ENCODE measurements at places on chromosomes 7 and 10. TPM values are rescaled to one million over a fixed set of nuclear protein-coding genes. Genes with fewer than 3 reads are reported as not detected.

GRCh38 chr7:135775230-135775629, 26.6 kb upstream of the FAM180A start:
- DNase-seq, result no peak

- no peak for DNase-seq
Observed at GRCh38 chr10:58712141-58712540, 199.5 kb downstream of the BICC1 start.

- DNase-seq, result no peak
Observed at GRCh38 chr7:156969972-156970420, 20.5 kb downstream of the NOM1 start.

DNA sequence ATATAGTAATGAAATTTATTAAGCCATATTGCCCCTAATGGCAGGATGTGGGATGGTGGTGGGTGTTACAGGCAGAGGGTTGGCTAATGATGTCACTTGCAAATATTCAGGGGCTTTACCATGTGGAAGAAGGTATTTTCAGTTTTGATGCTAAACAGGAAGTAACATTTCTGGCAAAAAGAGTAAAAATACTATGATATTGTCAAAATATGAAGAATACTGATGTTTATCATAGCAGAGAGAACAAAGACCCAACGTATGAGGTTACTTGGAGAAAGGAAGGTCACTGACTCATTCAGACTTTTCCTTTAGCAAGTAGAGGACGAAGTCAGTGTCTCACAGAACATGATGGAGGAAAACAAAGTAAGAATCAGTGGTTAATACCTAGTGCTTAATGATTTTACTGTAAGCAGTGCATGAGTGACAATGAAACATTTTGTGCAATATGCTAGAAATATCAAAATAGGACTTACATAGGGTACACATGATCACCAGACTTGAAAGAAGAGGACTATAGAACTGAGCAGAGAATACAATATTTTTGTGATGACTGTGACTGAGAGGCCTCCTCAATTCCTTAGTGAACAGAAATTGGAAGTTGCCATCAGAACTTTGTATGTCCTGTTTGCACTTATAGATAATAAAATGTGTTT, 89.7 kb upstream of the STEAP4 start:
- no peak for DNase-seq

DNA sequence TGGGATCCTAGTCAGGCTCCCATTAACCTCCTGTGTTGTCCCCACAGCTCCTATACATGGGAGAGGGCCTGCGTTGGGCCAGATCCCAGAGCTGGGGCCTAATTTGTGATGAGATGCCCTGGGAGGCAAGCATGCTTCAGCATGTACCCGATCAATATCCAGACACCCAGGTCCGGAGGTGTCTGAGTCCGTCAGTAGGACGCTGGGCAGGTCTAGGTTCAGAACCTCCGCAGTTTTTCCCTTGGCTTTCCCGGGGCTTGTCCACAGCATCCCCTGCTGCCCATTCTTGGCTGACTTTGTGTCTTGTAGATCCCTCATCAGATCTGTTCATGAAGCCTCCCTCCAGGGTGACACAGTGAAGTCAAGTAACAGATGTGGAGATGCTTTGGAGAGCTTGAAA, 32.7 kb upstream of the RBAK start:
- DNase-seq, result no peak

DNA sequence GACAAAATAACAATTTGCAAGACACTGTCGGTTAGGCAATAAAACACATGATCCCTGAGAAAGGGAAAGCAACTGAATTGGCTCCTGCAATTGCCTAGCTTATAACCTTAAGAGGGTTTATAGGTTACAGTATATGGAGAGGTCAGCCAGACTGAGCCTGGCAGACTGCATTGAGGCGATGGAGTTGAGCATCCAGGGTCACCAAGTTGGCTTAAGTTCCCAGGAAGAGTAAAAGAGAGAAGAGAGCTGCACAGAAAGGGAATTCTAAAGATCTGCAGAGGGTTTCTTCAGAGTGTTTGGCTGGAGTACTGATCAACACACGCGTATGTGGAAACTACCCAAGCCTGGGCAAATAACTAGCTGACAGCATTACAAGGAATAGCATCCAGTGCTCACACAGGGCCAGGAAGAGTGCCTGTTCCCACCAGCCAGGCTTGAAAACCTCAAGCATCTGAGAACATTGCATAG, 11.2 kb downstream of the ANKMY2 start:
- no peak for DNase-seq

DNA sequence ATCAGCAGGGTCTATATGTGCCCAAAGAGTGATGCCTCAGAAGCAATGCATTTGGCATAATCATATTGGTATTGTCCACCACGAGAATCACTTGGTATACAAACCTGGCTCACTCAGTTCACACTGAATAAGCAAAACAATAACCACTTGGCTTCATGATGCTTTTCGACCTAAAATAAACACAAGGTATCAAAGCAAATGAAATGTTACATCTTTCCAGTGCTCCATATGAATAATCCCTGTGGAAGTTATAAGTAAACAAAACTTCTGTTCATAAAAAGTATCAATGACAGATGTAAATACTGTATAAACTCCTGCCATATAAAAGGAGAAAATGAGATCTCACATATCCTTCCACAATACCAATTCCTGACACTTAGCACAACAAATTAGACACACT, 29.8 kb upstream of the EBLN1 start:
- DNase-seq, result no peak

GRCh38 chr10:35795131-35795824, 153.2 kb upstream of the FZD8 start:
- no peak for DNase-seq

DNA sequence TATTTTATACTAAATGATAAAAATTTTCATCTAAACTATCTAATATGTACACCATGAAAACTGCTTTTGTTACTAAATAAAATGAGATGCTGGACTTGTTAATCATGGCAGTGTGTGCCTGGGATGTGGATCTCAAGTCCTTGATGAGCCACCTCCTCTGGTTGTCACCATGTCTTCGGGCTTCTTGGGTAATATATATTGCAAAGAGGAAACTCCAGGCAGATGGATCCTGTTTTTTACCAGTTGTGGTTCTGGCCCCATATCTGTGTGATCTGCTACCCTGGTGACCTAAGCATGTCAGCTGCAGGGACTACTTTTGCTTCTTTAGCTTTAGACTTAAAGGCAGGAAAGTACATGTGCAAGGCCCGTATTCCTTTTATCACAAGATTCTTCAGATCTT, 46.2 kb downstream of the TMEM60 start:
- no peak for DNase-seq

DNA sequence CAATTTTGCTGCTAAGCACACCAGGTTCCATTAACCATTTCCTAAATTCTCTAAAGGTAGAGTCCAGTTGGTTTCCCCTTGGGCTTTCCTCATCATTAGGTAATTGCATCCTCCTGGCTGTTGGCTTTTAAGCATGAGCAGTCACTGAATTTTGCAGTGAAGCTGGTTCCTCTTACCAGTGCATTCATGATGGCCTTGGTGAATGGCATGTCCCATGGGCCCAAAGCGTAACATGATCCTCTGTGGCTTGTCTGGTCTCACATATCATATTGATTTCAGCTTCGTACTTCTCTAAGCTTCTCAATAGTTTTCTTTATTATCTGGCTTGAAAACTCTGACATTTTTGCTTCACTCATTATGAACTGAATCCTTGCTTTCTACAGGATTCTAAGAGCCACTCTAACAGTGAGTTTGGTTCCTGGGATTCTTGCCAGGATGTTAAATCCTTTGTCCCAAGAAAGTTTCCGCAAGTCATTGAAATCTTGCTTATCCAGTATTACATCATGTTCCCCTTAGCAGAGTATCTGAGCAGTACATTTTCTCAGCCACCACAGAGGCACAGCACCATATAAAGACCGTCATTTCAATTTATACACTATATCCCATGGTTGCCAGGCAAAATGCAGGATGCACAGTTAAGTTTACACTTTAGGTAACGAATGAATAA, 134.2 kb downstream of the PTN start:
- DNase-seq, result no peak

DNA sequence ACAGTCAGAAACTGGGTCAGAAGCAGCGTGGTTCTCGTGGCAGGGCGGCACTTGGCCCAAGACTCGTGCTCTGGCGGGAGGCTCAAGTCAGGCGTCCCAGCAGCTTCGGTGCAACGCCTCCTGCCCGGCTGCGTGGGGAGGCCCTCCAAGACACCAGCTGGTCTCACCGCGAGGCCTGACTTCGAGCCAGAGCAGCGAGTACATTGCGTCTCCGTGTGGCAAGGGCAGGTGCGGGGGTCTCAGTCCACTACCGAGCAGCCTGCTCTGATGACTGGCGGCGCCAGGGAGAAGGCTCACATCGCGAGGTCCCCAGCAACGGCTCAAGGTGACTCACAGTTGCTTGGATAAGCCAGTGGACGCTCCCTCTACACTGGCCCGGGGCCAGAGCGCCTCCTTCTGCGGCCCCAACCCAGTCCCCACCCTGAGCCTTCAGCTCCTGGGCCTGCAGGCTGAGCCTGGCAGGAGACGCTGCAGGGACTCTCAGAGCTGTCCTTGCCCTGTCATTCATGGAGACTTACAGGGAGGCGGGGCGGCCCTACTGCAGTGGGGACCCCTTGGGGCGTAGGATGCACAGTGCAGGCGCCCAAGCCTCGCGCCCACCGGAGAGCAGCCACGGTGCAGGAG, 41.9 kb upstream of the PRKAR1B start:
- DNase-seq, result no peak

- no peak for DNase-seq
Observed at GRCh38 chr7:74283858-74284447, 5.3 kb upstream of the CLIP2 start.

DNA sequence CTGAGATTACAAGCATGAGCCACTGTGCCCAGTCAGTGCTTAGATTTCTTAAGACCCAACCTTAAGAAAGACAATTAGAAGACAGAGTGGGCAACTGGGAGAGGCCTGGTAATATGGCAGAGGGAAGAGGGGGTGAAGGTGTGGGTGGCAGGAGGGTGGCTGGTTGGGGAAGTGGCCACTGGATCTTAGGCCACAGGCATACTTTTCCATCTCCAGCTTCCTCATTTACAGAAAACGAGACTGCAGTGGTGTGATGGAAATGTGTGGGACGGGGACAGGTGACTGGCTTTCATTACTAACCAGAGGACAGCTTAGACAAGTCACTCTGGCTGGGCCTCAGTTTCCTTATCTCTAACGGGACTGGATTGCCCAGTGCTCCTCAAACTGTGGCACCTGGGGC, 1.0 kb upstream of the FFAR4 start:
- no peak for DNase-seq

DNA sequence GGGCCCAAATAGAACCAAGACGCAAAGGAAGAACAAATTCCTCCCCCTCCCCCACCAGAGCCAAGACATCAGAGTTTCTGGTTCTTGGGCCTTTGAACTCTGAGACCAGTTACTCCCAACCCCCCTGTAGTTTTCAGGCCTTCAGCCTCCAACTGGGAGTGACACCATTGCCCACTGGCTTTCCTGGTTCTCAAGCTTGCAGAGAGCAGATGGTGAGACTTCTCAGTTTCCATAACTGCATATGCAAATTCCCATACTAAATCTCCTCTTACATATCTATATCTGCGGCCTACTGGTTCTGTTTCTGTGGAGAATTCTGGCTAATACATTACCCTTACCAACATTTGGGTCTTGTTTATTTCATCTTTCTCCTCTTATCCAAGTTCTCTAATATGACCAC, 762.9 kb downstream of the GRM8 start:
- no peak for DNase-seq

DNA sequence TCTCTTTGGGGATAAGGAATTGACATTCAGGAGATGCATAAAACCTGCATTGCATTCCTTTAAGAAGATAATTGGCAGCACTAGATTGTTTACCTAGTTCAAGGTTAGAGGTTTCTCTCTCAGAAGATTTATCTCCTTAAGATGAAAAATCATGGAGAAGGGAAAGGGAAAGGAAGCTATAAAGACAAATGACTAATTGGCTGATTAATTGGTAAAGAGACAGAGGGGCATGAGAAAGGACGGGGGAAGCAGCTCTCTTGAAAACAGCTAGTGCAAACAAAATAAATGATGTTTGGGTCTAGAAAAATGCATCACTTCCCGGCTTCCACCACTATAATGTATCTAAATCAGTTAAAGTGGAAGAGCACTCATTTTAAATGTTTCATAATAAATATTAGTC, 941.2 kb downstream of the XPNPEP1 start:
- no peak for DNase-seq

- no peak for DNase-seq
Observed at GRCh38 chr7:19621740-19622139, 87.1 kb downstream of the POLR1F start.

DNA sequence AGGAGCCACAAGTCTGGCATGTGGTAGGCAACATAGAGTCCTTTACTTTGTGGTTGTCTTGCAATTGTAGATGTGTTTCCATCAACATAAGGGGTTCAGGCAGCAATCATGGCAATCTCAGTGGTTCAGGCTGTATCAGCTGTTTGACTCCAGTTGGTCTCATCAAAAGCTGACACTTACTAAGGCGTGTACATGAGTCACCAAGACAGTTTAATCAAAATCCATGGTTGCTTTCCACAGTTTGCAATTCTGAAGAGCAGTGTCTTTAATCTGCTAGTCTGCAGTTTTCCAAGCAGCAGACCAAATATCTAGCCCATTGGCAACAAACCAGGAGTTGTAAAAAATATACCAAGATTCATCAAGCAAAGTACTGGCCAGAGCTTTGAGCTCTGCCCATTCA, 210.2 kb downstream of the MDFIC start:
- DNase-seq, result no peak

GRCh38 chr10:132712291-132712690, 73.7 kb downstream of the NKX6-2 start:
- no peak for DNase-seq

DNA sequence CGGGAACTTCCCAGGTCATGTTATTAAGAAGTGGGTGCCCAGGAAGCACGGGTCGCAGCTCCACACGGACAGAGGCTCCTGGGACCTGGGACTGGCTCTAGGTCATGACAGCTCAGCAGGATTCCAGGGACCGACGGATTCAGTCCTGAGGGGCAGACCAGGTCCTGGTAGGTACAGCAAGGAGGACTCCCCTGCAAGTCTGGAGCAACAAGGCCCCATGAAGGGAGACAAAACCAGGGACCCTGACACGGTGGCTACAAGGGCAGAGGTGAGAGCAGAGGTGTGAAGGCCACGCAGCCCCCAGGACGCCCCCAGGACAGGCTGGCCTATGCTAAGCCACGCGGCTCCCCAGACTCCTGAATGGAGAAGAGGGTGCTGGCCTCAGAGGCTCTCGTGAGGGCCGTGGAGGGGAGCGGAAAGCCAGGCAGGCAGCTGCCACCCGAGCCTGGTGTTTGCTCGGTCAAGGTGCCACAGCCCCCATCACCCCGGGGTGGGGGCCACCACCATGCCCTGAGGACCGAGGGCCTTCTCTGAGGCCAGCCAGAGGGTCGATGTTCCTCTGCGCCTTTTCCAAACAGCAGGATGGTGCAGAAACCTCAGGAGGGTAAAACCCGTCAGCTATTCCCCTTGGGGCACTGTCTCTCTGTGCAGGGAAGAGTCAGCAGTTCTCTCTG, 348.9 kb downstream of the PTPRN2 start:
- no peak for DNase-seq

CH25H gene
- 0.55 TPM for total RNA-seq

HMX3 gene
- total RNA-seq, result 10.8 TPM

CRPPA gene
- total RNA-seq, result 4.4 TPM

RPEL1 gene
- not detected for total RNA-seq

CALY gene
- not detected for total RNA-seq

CASTOR2 gene
- total RNA-seq, result 1.8 TPM

GOLGA7B gene
- 0.03 TPM for total RNA-seq

NUTM2B gene
- total RNA-seq, result 0.03 TPM

PBLD gene
- total RNA-seq, result 3.3 TPM

BUD31 gene
- total RNA-seq, result 109 TPM

SLC29A4 gene
- total RNA-seq, result 8.7 TPM

EGR2 gene
- not detected for total RNA-seq

SYNPO2L gene
- not detected for total RNA-seq

IQCE gene
- total RNA-seq, result 16.1 TPM

NKX1-2 gene
- total RNA-seq, result not detected

ADAM8 gene
- not detected for total RNA-seq

PAPSS2 gene
- total RNA-seq, result 76.3 TPM
